ENCODE measurements at places on chromosomes 4 and X.

DNA sequence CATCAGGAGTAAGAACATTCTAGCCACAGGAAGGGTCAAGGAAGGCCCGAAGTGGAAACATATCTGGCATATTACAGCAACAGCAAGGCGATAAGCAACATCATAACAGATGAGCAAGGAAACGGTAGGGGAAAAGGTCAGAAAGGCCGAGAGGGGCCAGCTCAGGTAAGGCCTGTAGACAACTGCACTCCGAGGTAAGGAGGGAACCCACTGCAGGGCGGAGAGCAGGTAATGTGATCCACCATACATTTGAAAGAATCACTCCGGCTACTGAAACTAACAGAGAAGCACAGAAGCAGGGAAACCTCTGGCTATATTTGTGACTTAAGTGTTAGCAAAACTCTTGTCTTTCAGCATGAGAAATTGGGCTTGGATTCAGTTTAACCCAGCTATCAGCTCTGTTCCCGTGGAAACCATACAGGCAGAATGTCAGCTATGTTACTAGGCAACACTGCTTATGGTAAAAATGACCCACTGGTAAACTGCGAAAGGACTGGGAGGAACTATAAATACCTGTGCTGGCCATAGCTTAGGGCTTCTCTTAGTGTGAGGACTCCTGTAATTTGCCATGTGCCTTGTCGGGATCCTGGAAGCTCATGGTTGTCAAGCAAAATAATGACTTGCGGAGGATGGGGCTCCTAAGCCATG lies 31.0 kb downstream of the FRYL start:
- no peaks in the 10 kb centered on the region for H3K27me3 ChIP-seq
- no peak overlapping the region for H3K27ac ChIP-seq
- H3K4me3 ChIP-seq, result no peak overlapping the region
- H3K4me1 ChIP-seq, result peaks cover 27% of the 10 kb centered on the region

DNA sequence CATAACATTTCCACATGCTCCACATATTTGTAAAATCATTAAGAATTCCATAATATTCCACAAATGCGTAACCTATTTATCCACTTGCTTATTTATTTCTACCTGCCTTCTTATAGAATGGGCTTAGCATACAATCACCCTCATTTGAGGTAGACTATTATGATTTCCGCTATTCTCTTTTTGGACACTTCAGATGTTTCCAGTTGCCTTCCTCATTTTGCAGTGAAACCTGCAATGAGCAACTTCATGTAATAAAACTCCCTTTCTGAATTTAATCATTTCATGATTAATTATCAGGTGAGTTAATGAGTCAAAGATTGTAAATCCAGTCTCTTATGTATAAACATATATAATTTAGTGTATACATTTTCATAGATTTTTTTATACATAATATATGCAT lies 58.0 kb downstream of the PPP3CA start:
- peaks cover 4% of the 10 kb centered on the region for H3K4me1 ChIP-seq

GRCh38 chrX:48864210-48864609 lies 28.8 kb upstream of the PCSK1N start:
- no peaks in the 10 kb centered on the region for H3K4me1 ChIP-seq
- H3K27ac ChIP-seq, result no peak overlapping the region
- no peak for DNase-seq
- H3K27me3 ChIP-seq, result no peaks in the 10 kb centered on the region

DNA sequence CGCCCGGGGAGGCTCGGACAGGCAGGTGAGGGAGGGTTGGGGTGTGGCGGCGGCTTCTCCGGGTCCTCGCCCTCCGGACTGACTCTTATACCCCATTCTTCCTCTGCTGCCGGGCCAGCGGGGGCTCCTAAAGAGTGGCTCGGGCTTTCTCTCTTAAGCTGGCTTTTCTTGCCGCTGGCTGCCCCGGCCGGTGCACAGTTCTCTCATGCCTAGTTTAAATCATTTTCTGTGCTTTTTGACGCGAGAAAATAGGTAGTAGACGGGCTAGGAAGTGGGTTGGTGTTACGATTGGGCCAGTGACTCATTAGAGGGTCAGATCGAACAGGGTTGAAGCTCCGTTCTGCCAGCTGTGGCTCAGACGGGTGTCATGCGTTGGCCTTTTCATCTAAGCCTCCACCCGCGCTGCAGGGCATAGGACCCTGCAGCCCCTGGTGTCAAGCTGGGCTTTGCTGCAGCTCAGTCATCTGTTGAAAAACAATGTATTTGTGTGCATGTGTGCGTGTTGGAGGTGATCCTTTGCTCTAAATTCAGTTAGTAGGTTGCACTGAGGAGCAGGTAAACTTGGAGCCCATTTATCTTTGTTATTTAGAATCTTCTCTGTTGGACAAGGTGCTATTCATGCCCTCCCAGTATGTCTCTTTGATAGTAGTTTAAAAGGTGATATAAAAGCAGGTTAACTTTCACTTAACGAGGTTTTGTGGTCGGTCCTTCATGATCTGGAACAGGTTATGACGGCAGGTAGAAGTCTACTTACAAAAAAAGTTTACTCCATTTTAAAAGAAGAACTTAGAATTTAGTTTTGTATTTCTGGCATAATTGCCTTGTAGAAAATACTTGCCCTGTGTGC lies 802 bp downstream of the BMP2K start:
- DNase-seq, result peak; percentile 18
- H3K36me3 ChIP-seq, result no peaks in the 10 kb centered on the region
- H3K27ac ChIP-seq, result peak overlapping the region; percentile 32
- peaks cover 15% of the 10 kb centered on the region for H3K4me1 ChIP-seq

GRCh38 chr4:53637348-53637747 lies 46.1 kb upstream of the LNX1 start:
- H3K27me3 ChIP-seq, result peaks cover 5% of the 10 kb centered on the region
- H3K4me1 ChIP-seq, result no peaks in the 10 kb centered on the region
- H3K27ac ChIP-seq, result no peak overlapping the region
- DNase-seq, result no peak
- no peaks in the 10 kb centered on the region for H3K36me3 ChIP-seq
- no peak overlapping the region for H3K4me3 ChIP-seq

DNA sequence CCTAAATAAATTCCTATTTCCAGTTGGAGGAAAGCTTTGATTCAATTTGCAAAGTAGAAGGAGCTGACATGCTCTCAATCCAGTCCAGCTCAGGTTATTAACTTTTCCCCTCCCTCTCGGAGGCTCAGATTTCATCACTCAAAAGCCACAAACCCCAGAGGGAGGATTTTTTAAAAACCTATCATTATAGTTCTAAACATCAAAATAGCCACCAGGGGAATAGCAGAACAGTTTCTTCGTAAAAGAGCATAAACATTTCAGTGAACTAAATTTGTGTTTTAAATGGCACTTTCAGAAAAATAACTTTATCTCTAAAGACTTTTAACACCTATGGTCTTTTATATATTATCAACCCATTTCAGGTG lies 8.8 kb downstream of the GPRIN3 start:
- no peaks in the 10 kb centered on the region for H3K27me3 ChIP-seq
- peaks cover 2% of the 10 kb centered on the region for H3K36me3 ChIP-seq
- no peak for DNase-seq

DNA sequence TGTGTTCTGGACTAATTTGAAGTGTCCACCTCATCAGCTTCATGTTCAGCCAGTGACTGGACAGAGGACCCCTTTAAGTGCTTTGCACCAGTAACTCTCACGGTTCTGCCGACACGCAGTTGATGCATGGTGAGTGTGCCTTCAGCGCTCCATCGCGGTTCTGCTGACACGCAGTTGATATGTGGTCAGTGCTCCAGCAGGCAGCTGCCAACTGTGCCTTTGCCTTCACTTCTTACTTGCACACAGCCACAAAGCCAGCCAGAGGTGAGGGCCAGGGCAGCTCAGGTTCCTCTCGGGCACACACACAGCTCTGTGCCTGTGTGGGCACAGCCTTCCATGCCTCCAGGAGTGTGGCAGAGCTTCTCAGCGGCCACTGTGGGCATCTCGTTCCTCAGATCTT lies 12.4 kb downstream of the NKX1-1 start:
- DNase-seq, result no peak
- H3K27me3 ChIP-seq, result no peaks in the 10 kb centered on the region
- H3K36me3 ChIP-seq, result peaks cover 19% of the 10 kb centered on the region
- no peak overlapping the region for H3K27ac ChIP-seq

GRCh38 chr4:5874811-5875449 lies 18.0 kb downstream of the CRMP1 start:
- no peak for DNase-seq
- no peaks in the 10 kb centered on the region for H3K27me3 ChIP-seq
- no peaks in the 10 kb centered on the region for H3K4me1 ChIP-seq
- no peak overlapping the region for H3K4me3 ChIP-seq
- H3K36me3 ChIP-seq, result no peaks in the 10 kb centered on the region

GRCh38 chr4:7607156-7607910 lies 172.6 kb upstream of the PSAPL1 start:
- no peaks in the 10 kb centered on the region for H3K4me1 ChIP-seq
- no peak for DNase-seq
- no peak overlapping the region for H3K27ac ChIP-seq
- H3K36me3 ChIP-seq, result no peaks in the 10 kb centered on the region
- H3K4me3 ChIP-seq, result no peak overlapping the region

DNA sequence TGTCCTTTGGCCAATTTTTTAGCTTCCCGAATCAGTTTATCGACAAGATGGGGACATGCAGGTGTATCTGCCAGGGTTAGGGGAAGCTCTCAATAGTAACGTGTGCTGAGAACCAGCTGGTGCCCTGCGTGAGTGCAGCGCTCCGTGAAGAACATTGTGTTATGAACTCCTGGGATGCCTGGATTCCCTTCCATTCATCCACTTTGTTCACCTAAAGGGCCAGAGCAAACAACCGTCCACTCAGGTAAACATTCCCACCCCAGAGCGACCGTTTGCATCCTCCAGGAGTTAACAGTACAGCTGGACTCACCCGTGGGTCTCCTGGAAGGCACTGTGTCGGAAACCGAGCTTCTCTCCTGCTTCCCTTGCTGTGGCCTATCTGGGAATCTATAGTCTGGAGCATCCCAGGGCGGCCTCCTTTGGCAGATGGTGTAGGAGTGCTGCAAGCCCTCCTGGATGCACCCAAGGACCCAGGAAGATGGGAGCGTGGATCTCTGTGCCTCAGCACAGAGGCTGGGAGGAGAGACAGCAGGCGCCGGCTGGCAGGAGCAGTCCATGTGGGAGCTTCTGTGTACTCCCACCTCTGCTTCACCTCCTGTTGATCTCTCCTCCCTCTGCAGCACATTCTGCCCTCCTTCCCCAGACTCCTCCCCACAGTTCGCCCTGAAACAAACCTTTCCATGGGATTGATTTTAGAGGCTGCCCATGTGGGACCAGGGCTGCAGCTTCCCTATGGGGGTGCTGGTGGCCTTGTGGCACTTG lies 62.7 kb downstream of the SHROOM2 start:
- H3K36me3 ChIP-seq, result no peaks in the 10 kb centered on the region
- H3K27me3 ChIP-seq, result no peaks in the 10 kb centered on the region
- H3K27ac ChIP-seq, result no peak overlapping the region
- H3K4me3 ChIP-seq, result no peak overlapping the region
- H3K4me1 ChIP-seq, result no peaks in the 10 kb centered on the region

DNA sequence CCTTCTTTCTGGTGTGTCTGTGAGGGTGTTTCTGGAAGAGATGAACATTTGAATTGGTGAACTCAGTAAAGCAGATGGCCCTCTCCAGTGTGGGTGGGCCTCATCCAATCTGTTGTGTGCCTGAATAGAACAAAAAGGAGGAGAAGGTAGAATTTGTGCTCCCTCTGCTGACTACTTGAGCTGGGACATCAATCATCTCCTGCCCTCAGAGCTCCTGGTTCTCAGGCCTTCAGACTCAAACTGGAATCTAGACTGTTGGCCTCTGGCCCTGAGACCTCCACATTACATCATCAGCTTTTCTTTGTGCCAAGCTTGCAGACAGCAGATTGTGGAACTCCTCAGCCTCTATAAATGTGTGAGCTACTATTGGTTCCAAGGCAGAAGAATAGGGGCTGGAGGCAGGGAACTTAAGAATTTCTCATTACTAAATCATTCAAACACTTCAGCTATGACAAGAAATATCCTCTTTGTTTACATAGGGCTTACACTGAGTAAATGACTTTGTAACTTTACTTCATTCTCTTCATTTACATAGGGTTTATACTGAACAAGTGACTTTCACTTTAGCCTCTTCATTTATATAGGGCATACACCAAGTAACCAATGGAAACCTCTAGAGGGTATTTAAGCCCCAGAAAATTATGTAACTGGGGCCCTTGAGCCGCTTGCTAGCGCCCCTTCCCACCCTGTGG lies 86.9 kb upstream of the NWD2 start:
- no peak overlapping the region for H3K27ac ChIP-seq
- H3K4me1 ChIP-seq, result no peaks in the 10 kb centered on the region
- H3K4me3 ChIP-seq, result no peak overlapping the region
- H3K27me3 ChIP-seq, result no peaks in the 10 kb centered on the region

DNA sequence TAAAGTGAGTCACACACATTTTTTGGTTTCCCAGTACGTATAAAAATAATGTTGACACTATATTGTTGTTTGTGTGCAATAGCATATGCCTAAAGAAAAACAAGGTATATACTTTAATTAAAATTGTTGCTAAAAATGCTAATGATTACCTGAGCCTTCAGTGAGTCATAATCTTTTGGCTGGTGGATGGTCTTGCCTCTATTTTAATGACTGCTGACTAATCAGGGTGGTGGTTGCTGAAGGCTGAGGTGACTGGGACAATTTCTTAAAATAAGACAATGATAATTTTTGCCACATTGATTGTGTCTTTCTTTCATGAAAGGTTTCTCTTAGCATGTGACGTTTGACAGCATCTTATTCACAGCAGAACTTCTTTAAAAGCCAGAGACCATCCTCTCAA lies 21.0 kb upstream of the ANXA10 start:
- no peaks in the 10 kb centered on the region for H3K4me1 ChIP-seq
- no peaks in the 10 kb centered on the region for H3K27me3 ChIP-seq

- DNase-seq, result no peak
- H3K27me3 ChIP-seq, result no peaks in the 10 kb centered on the region
- no peaks in the 10 kb centered on the region for H3K36me3 ChIP-seq
- H3K27ac ChIP-seq, result no peak overlapping the region
Observed at GRCh38 chr4:20895988-20896387, 195.7 kb downstream of the PACRGL start.

DNA sequence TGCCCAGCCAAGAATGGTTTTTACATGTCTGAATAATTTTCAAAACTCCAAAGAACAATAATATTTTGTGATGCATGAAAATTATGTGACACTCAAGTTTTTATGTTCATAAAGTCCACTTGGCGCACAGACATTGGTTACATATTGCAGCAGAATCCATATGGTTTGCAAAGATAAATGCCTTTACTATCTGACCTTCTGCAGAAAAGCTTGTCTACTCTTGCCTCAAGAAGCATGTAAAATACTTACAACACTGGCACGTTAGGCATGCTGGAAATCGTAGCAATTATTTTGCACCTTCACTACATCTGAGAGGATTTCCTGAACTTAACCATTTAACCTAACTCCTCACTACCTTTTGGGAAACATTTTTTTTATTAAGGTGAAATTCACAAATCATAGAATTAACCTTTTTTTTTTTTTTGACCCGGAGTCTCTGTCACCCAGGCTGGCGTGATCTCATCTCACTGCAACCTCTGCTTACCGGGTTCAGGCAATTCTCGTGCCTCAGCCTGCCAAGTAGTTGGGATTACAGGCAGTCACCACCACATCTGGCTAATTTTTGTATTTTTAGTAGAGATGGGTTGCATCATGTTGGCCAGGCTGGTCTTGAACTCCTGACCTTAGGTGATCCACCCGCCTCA lies 3.5 kb upstream of the XG start:
- H3K27ac ChIP-seq, result no peak overlapping the region
- H3K4me3 ChIP-seq, result no peak overlapping the region

GRCh38 chr4:162586266-162586665 lies 422.5 kb upstream of the FSTL5 start:
- DNase-seq, result no peak
- no peaks in the 10 kb centered on the region for H3K27me3 ChIP-seq
- no peak overlapping the region for H3K27ac ChIP-seq
- no peak overlapping the region for H3K4me3 ChIP-seq
- H3K36me3 ChIP-seq, result no peaks in the 10 kb centered on the region
- H3K4me1 ChIP-seq, result no peaks in the 10 kb centered on the region

All from CD4-positive, alpha-beta T cell (primary cell).